ENCODE measurements at places on chromosomes 5 and 9.
A peak's percentile ranks its signal among the peaks of the same experiment; 100 is the strongest.

GRCh38 chr5:9466697-9467096, 79.2 kb downstream of the SEMA5A start:
- DNase-seq = no peak

DNA sequence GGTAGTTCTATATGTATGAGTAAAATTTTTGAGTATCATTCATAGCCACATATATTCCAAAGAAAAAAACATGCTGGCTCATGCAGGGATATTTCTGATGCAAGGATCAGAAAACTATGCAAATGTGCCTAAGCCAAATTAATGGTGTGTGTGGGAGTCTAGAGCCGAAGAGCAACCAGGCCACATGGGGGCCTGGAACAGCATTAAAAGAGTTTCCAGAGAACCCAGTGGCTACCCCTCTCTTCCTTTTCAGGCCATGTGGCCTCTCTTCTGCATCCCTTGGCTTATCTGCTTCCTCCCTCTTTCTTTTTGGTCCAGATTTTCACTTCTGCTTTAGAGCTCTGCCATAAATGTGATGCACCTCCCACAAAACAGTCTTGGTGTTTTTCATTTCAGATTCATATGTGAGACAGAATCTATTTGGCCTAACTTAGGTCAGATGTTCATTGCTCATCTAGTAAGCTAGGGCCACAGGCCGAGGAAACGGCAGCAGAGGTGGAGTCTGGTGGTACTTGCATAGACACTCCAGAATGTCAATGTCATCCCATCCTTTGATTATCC, 300.0 kb downstream of the SH3GL2 start:
- DNase-seq = no peak

DNA sequence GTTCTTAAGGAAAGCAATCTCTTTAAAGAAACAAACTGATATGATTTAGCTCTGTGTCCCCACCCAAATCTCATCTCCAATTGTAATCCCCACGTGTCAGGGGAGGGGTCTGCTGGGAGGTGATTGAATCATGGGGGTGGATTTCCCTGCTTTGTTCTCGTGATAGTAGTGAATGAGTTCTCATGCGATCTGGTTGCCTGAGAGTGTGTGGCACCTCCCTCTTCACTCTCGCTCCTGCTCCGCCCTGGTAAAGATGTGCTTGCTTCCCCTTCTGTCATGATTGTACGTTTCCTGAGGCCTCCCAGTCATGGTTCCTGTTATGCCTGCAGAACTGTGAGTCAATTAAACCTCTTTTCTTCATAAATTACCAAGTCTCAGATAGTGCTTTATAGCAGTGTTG, 412.7 kb upstream of the SMC2 start:
- peak; percentile 4 for DNase-seq

DNA sequence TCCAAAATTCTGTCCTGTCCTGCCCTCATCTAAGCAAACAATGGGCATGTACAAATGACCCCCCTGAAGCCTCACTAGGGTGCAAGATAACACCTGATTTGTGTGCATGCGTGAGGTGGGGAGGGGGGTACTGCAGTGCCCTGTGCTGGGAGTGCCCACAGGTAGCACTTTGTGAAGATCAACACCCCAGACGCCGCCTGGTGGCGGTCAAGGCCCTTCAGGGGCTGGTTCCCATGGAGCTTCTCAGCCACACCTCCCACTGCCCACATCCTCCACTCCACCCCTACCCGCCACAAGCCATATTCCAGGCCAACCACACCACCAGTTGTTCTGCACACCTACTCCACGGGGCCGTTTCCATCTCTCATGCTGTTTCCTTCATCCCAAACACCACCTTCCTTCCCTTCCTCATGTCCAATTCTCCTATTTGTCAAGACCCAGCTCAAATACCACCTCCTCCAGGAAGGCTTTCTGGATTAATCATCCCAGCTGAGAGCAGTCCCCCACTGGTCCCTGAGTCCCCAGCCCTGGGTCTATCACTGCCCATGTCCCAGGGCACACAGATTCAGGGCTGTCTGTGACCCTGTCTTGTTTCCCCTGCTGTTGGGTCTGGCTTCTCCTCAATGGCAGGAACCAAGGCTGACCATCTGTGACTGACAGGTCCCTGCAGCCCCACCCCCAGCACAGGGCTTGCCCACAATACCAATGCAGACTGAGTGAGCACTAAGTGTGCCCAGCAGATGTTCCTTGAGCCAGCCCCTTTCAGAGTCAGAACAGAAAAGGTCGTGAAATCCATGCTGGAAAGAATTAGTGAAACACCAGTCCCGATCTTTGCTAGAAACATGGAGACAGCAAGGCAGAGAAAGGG, 178.4 kb downstream of the PAX5 start:
- DNase-seq = no peak

- no peak for DNase-seq
Measured at GRCh38 chr9:125568621-125569020, 138.4 kb downstream of the MAPKAP1 start.

DNA sequence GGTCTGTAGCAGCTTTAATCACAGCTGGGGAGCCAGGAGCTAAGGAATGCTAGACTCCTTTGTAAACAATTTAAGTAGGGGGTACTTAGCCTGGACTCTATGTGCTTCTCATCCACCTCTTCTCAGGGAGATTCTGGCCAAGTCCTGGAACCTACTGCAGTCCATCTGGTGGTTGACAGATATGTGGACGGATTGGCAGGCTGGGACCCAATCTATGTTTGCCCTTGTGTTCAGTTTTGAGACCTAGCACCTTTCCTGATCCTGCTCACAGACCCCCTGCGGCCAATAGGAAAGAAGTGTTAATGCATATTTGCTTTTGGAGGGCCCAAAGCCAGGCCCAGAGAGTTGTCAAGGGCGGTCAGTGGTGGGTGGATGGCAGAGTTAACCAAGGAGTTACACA, 6.4 kb downstream of the SLC22A5 start:
- no peak for DNase-seq

DNA sequence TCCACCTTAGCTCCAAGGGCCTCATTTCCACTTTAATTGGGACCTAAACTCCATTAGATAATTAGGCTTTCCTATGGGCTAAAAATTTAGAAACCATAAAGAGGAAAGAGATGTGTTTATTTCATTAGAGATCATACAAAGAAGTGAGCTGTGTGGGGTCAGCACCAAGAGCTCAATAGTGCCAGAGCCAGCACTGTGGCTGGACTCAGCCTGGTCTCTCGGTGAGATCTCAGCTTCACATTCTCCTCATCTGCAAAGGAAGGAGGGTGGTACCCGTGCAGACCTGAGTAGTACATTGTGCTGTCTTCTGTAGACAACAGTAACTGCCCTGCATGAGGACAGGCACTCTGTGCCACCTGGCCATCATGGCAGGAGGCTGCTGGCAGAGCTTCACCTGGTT, 136.1 kb upstream of the EPB41L4A start:
- DNase-seq = no peak

- DNase-seq = no peak
Measured at GRCh38 chr5:82661462-82661861, 383.3 kb upstream of the RPS23 start.

GRCh38 chr5:647311-647710, 35.2 kb downstream of the CEP72 start:
- DNase-seq = no peak

DNA sequence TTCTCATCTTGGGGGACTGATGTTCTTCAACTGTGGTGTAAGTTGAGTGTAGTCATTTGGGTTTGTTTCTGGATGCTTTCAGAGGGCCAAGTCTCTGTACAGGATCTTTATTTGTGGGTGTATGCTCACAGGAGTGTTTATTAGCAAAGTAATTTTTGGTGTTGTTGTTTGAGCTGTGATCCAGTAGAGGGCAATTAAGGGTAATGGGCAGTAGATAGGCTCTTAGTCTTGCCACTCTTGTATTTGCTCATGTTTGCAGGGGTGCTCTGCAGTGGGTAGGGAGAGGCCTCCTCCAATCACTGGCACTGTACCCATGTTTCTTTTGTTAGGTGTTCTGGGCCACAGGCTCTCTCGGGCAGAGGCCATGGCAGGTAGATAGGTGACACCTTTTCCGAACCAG, 45.9 kb upstream of the ITGA2 start:
- DNase-seq = no peak

DNA sequence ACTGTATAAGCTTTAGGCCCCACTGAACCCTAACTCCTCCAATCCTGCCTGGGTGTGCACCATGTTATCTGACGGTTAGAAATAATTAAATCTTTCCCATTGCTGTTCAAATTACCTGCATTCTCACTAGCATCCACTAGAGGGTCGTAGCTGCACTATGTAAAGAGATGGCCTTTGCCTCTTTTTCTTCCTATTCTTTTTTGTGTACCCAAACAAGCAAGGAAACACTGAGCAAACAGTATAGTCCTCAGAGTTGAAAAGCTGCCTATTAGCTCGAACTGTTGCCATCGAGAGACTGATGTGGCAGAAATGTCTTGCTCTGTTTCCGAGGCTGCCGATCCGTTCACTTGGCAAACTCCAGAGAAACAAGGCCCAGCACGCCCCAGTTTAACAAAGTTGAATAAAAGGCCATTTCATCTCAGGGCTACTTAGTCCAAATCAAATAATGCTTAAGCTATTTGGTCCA, 163.8 kb upstream of the TRPM3 start:
- DNase-seq = peak; percentile 57

- DNase-seq = no peak
Measured at GRCh38 chr5:16539169-16539666, 73.6 kb upstream of the ZNF622 start.

DNA sequence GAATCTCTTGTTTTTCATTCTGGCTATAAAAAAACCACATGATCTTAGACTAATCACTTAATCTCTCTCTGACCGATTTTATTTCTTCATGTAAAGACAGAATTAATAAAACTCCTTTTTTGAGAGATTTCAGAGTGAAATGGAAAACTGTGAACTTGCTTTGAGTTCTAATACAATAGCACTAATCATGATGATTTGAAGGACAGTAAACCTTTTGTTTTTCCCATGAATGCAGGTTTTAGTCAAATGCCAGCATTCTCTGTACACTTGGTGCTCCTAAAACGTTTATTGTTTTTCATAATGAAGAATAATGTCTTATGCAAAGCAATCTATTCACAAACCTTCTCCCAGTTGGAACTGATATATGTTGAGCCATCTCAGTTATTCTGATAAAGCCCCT, 86.8 kb downstream of the SLC24A2 start:
- DNase-seq = no peak

- DNase-seq = peak; percentile 26
Measured at GRCh38 chr9:89417832-89418473, 80.0 kb downstream of the SEMA4D start.

DNA sequence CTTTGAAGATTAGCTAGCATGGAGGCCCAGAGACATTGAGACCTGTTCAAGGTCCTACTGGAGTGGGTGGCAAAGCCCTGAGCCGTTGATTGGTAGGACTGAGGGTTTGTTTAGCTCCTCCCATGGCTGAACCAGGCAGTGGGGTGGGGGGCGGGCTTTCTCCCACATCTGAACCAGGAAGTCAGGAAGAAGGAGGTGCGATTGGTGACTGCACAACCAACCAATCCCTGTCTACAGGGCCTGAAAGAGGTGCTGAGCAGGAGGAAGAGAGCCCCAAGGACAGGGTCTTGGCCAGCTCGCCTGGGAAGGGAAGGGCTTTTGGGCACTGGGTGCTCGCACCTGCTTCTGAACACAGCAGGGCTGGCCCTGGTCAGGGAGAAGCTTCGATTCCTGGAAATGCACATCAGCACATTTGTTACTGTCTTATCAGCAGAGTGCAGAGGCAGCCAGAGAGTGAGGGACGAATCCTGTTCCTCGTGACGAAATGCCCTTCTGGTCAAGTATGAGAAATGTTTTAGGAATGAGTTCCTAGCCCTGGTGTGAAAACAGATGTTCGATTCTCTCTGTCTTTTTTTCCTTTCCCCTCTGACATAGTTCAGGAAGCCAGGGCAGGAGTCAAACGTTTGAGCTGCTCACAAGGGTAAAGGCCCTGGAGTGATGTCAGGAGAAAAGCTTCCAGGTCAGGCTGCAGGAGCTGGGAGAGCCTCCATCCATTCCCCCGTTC, 294.8 kb upstream of the KLF4 start:
- peak; percentile 43 for DNase-seq

- DNase-seq = no peak
Measured at GRCh38 chr5:14444161-14444560, 137.4 kb upstream of the OTULINL start.

GRCh38 chr5:24535646-24536045, 109.1 kb downstream of the CDH10 start:
- DNase-seq = no peak

GRCh38 chr9:135886147-135886981, 21.0 kb downstream of the CAMSAP1 start:
- no peak for DNase-seq

DNA sequence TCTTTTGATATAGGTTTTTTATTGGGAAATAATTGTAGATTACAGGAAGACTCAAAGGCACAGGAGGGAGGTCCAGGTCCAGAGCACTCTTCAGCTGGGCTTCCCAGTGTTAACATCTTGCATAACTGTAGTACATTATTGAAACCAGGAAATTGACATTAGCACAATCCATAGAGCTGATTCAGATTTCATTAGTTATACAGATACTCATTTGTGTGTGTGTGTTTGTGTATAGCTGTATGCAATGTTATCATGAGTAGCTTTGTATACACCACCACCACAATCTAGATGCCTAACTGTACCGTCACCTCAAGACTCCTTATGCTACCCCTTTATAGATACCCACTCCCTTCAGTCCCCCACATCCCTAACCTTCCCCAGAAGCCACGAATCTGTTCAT, 47.9 kb downstream of the SLC36A1 start:
- DNase-seq = no peak

GRCh38 chr5:155836089-155836803, 490.7 kb upstream of the SGCD start:
- no peak for DNase-seq

DNA sequence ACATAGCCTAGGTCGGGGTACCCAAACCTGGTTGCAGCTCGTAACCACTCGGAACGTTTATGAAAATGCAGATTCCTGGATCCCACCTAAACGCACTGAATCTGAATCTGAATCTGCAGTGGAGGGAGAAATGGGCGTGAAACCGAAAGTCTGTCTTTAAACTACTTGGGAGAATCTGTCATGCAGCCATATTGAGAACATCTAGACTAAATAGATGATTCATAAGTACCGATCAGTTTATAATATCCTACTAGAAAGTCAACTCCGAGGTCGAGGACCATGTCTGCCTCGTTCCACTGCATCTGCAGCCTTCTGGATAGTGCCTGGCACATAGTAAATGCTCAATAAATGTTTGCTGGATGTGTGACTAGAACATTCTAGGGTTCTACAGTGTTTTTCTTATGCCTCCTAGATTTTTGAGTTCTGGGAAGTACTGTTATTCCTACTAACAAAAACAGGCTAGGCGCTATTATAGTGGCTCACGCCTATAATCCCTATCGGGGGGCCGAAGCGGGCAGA, 632 bp downstream of the COQ4 start:
- DNase-seq = no peak

- DNase-seq = no peak
Measured at GRCh38 chr5:30392897-30393296, 800.6 kb upstream of the CDH6 start.

DNA sequence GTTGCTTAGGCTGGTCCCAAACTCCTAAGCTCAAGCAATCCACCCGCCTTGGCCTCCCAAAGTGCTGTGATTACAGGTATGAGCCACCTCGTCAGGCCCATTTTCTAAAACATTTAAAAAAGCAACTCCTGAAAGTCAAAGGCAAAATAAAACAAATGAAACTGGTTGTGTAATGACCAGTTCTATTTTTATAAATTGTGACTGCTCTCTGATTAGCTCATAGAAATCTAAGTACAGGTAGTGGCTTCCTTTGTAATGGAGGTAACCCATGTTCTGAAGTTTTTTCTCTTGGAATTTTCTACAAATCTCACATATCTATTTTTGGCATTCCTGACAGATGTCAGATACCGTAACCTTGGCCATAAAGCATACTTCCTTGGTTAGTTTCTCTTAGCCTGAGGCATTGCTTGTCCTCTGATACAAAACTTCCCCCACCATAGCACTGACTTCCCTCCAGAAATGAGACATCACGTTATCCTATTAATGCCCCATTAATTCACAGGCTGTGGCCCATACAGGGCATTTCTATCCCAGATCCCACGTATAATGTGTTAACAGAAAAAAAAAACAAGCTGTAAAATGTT, 14.1 kb upstream of the AK3 start:
- no peak for DNase-seq
